ENCODE measurements at places on chromosomes 2 and 18.

GRCh38 chr2:183458460-183458859, 334.2 kb downstream of the NUP35 start:
- DNase-seq, result no peak

GRCh38 chr18:10291568-10291981, 162.9 kb upstream of the APCDD1 start:
- no peak for DNase-seq

DNA sequence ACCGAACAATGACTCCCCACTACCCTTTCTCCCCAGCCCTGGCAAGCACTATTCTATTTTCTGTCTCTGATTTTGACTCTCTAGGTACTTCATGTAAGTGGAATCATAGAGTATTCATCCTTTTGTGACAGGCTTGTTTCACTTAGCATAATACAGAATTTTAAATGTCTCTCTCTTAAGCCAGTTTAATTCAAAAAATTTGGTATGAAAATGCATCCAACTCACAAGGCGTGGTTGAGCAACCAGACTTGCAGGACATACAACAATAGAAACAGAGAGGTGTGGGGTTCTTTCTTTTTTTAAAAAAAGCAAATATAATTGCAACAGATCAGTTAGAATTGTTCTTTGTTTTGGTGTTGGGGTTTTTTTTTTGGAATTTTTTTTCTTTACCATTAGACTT, 47.6 kb upstream of the TMEM87B start:
- DNase-seq, result no peak

GRCh38 chr18:40109252-40110049, 1845.6 kb upstream of the PIK3C3 start:
- DNase-seq, result no peak

- DNase-seq, result no peak
Measured at GRCh38 chr2:104846786-104847585, 6.9 kb upstream of the POU3F3 start.

- no peak for DNase-seq
Measured at GRCh38 chr18:76615065-76615733, 120.2 kb upstream of the ZNF516 start.

- DNase-seq, result no peak
Measured at GRCh38 chr18:8890957-8891464, 185.7 kb downstream of the MTCL1 start.

DNA sequence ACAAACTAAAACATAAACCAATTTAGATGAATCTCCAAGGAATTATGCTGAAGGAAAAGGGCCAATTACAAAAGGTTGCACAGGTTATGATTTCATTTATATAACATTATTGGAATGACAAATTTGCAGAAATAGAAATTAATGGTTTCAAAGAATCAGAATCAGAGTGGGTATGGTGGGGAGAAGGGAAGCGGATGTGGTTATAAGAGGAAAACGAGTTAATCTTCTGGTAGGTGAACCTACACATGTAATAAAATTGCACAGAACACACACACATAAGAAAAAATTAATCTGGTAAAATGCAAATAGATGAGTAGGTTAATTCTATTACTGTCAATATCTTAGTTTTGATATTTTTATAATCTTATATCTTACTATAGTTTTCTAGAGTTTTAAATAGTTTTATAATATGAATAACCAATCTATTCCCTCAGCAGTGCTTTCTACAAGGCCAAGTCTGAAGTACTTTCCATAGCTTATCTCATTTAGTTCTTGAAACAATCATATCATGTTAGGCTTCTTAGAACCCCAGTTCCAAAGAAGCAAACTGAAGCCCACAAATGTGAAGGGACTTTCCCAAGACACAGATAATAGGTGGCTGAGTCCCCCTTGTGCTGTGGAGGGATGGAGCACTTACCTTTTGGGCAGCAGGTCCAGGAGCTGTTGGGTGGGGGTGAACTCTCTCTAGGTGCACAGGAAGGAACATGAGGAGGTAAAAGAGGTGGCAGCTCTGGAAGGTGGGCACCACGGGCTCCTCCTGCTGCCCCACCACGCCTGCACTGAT, 31.5 kb downstream of the ZNF519 start:
- DNase-seq, result peak; percentile 21

DNA sequence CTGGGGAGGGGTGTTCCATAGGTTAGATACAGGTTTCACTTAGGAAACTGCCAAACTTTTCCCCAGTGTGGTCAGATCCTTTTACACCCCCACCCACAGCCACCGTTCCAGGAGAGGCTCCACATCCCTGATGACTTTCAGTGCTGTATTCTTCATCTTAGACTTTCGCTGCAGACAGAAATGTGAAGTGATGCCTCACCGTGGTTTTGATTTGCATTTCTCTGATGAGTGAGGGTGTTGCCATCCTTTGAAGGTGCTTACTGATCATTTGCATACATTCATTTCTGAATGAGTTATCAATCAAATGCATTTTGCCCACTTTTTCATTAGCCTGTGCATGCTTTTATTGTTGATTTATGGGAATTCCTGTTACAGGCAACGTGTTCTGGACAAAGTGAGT, 14.9 kb downstream of the COPS9 start:
- DNase-seq, result peak; percentile 41

GRCh38 chr2:203740871-203741281, 34.4 kb downstream of the CD28 start:
- no peak for DNase-seq

- no peak for DNase-seq
Measured at GRCh38 chr2:85774126-85774978, 20.6 kb downstream of the ATOH8 start.

DNA sequence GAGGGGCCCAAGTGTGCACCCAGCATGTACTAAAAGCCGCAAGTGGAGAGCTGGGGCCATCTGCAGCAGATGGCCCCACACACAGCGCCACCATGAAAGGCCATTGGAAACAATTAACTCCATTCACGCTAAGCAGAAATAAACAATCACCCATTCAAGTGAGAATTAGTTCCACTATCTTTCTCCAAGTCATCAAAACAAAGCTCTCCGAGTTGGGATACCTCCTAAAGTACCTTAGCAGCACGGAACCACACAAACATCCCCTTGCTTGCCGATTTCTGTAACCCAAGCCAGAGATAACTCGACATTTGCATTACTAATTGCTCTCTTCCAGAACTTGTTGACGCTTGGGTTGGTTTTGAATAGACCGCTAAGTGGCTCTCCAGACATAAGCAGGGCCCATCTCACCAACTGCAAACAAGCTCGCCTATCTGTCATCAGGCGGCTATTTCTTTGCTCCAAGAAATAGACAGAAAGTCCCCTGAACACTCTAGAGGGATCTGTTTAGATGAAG, 840.6 kb upstream of the SALL3 start:
- DNase-seq, result no peak

DNA sequence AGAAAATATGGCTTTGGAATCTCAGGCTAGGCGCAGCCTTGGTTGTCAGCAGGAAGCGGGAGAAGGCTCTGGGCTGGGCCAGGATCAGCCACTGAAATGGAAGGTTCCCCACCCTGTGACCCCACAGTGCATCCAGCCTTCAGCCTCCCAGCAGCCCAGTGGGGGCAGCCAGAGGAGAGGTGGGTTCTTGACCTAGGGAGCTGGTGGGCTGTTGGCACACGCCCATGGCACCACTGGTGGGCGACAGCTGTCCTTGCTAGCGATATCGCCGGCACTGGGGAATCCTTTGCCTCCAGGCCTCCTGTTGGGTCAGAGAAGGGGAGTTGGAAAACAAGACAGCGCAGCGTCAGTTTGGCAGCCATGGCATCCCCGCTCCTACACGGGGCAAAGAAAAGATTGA, 92.4 kb downstream of the KLHL29 start:
- DNase-seq, result no peak
